ENCODE measurements at places on chromosomes 2 and 18. TPM values are rescaled to one million over a fixed set of nuclear protein-coding genes. Genes with fewer than 3 reads are reported as not detected.

Gene CDH19
- 1.2 TPM for total RNA-seq

Gene UCN
- total RNA-seq: 0.34 TPM

Gene RPRM
- total RNA-seq: 1.9 TPM

Gene GEN1
- total RNA-seq: 5.5 TPM

Gene EFHD1
- total RNA-seq: 2.2 TPM

Gene SULT1C2
- total RNA-seq: 20.5 TPM

Gene LPIN1
- 43.4 TPM for total RNA-seq

Gene C2orf80
- not detected for total RNA-seq

Gene SAP130
- total RNA-seq: 6.9 TPM

Gene ACMSD
- total RNA-seq: not detected

Gene GCG
- not detected for total RNA-seq

Gene CBLN2
- not detected for total RNA-seq

Gene LRATD1
- total RNA-seq: 23.0 TPM

Measured in lung (tissue), 17 donors.